ENCODE measurements at places on chromosomes 1 and 21. TPM values are rescaled to one million over a fixed set of nuclear protein-coding genes. Genes with fewer than 3 reads are reported as not detected.

The GBP1 gene
- total RNA-seq: 20.8 TPM

GRCh38 chr21:32459972-32460371, 47.5 kb downstream of the EVA1C start:
- DNase-seq: no peak

DNA sequence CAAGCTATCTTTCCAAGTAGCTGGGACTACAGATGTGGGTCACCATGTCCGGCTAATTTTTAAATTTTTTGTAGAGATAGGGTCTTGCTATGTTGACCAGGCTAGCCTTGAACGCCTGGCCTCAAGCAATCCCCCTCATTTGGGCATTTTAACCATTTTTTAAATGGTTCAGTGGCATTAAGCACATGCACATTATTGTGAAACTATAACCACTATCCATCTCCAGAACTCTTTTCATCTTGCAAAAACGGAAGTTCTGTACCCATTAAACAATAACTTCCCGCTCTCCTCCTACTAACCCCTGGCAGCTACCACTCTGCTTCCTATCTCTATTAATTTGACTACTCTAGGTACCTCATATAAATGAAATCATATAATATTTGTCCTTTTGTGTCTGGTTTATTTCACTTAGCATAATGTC, 4.8 kb upstream of the IL6R start:
- DNase-seq: no peak

The AMY1C gene
- not detected for total RNA-seq

DNA sequence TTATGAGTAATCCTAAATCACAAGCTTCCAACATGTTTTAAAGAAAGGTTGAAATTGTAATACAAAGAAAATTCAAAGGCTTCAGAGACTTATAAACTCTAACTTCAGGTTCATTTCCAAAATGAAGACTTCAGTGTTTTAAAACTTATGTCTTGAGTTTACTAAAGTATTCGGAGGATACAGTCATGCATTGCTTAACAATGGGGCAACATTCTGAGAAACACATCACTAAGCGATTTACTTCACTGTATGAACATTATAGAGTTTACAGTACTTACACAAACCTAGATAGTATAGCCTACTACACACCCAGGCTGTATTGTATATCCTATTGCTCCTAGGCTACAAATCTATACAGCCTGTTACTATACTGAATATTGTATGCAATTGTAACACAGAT, 38.3 kb downstream of the CEP170 start:
- no peak for DNase-seq

- DNase-seq: no peak
Measured at GRCh38 chr1:201400852-201401230, 1.7 kb upstream of the LAD1 start.

The RNF186 gene
- total RNA-seq: not detected

DNA sequence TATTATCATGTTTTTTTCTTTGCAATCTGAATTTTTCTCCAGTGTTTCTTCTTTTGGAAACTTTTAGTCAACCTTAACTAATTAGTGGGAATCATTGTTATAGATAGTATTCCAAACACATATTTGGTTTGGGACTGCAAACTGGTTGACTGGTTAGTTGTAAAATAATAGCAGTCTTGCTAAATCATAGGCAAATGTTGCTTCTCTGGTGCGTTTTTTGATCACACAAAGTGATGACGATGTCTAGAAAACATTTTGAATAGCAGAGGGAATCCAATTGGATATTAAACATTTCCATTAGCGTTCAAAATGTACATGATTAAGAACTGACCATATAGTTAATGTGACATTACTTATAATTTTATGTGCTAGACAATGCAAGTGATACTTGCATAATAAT, 4.5 kb downstream of the DNAJB4 start:
- DNase-seq: no peak

DNA sequence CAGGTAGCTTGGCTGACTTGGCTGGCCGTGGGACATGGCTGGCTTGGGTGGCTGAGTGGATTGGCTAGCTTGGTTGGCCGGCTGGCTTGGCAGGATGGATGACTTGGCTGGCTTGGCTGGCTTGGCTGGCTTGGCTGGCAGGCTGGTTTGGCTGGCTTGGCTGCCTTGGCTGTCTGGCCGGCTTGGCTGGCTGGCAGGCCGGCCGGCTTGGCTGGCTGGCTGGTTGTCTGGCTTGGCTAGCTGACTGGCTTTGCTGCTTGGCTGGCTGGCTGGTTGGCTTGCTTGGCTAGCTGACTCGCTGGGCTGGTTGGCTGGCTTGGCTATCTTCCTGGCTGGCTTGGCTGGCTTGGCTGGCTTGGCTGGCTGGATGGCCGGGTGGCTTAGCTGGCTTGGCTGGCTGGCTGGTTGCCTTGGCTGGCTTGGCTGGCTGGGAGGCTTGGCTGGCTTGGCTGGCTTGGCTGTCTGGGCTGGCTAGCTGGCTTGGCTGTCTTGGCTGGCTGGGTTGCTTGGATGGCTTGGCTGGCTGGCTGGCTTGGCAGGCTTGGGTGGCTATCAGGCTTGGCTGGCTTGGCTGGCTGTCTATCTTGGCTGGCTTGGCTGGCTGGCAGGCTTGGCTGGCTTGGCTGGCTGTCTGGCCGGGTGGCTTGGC, 129.7 kb upstream of the FAM72C start:
- peak; percentile 50 for DNase-seq

- DNase-seq: no peak
Measured at GRCh38 chr1:53435151-53435550, 24.0 kb upstream of the DMRTB1 start.

GRCh38 chr1:91925644-91926435, 23.4 kb upstream of the BRDT start:
- DNase-seq: no peak

GRCh38 chr1:50996083-50996482, 26.0 kb downstream of the CDKN2C start:
- DNase-seq: no peak

DNA sequence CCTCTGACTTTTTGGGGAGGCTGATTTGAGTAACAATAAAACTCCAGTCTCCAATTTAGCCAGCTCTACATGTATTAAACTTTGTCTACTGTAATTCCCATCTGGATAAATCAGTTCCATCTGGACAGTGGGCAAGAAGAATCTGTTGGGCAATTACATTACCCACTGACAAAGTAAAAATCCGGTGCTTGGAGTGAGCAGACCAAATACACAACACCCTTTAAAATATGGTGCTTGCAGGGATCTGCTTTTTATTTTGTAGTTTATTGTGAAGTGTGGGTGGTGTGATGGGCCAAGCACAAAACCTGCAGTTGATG, 8.9 kb upstream of the CD55 start:
- DNase-seq: no peak

DNA sequence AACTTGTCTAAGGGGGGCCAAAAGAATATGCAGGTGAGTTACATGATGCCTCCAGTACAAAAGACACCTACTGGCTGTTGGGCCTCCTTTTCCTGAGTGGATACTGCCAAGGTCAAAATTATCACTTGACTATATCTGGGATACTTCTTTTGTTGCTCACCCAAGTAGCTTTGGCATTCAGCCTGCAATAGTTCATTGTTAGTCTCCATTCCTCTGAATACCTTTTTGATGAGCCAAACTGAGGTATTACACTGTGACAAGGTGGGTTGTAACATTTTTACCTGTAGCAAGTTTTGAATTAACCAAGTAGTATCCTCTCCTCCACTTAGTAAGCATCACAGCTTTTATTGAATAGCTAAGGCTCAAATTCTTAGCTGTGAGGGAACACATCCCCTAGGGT, 408.0 kb downstream of the LRRIQ3 start:
- no peak for DNase-seq

- no peak for DNase-seq
Measured at GRCh38 chr1:90007979-90008404, 13.1 kb downstream of the ZNF326 start.

- no peak for DNase-seq
Measured at GRCh38 chr1:170731566-170732251, 67.8 kb downstream of the PRRX1 start.

DNA sequence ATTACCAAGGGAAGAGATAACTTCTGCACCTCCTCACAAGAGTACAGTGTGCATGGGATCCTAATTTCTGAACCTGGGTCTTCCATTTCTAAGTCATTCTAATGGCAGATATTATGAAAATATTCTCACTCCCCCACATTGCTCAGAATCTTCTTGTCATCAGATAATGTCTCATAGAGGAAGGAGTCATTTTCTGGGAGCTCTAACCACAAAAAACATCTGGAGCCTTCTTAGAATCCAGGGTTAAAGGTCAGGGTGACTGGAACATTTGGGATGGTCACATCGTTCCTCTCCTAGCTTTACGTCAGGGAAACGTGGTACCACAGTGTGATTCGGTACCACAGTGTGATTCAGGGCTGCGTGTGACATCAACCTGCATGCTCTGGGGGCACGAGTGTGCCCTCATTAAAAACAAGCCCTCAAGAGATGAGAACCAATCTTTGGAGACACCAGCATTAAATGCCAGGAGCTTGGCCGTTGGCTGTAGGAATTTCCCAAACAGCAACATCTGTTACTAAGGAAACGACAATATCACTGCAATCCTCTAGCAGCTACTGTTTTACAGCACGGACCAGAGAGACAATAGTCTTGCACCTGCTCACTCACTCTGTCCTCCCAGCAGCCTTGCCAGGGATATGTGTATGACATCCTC, 179.1 kb downstream of the PSMG1 start:
- DNase-seq: no peak

The TSEN15 gene
- 14.8 TPM for total RNA-seq

DNA sequence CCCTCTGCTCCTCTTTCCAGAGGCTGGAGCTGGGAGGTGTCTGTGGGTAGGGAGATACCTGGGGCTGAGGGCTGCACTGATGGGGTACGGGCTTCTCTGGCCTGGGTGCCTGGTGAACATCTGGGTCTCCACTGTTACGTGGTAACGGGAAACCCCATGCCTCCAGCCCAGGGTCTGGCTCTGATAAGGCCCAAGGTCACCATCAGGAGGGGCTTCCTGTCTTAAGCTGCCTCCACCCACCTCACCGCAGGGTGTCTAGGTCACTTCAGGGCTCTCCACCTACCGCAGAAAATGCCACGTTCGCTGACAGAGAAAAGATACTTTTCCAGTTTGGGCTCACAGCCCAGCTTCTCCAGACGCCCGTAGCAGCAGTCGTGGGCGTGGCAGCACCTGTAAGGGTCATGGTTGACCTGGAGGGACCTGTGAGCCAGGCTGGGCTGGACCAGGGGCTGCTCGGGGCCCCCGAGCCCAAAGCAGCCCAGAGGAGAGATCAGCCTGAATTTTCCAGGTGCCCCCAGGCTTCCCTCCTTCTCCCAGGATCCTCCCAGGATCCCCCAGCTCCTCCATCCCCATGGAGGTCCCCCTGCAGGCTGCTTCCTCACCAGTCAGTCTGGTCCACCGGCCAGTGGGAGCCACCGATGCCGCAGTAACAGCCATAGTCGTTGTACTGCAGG, 1.3 kb downstream of the PLA2G2E start:
- DNase-seq: no peak

- no peak for DNase-seq
Measured at GRCh38 chr1:153506831-153507413, 28.9 kb downstream of the S100A6 start.

DNA sequence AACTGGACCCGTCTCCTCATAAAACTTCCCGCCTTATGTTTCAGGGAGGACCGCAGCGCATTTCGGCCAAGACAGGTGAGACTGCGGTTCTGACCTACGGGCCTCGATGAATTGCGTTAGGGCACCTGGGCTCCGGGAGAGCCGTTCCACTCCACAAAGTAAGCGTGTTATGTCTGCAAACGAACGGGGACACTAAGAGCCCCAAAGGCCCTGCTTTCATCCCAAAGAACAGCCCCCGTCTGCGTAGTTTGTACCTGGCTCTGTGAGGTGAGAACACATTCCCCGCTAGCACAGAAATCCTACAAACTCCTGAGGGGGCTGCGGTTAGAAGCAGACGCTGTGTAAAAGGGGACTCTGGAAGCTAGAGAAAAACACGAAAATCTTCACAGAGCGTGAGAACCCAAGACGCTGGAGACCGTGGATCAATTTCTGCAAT, 41.6 kb upstream of the PPIAL4F start:
- DNase-seq: no peak

DNA sequence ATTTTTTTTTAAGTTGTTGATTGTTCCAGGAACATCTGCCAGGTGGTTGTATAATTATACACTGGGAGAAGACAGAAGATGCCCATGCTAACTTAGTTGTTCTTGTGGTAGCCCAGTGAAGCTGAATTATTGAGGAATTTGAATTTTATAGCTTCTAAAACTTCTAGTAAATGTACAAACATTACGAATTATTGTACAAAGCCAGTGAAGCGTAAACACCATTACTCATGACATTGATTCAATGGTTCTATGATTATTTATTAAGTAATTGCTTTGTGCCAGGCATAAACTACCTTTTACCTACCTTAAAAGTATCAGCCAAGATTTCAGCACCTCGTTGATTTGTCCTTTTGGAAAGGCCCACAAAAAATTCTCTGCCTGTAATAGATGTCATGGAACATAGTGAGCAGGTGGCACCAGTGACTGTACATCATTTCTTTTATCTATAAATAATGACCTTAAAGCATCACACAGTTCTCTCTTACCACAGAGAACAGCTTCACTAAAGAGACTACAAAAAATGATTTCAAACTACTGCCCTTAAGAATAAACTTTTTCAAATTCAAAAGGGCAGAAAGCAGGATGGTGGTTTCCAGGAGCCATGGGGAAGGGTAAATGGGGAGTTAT, 74.9 kb upstream of the BCL10 start:
- DNase-seq: no peak

DNA sequence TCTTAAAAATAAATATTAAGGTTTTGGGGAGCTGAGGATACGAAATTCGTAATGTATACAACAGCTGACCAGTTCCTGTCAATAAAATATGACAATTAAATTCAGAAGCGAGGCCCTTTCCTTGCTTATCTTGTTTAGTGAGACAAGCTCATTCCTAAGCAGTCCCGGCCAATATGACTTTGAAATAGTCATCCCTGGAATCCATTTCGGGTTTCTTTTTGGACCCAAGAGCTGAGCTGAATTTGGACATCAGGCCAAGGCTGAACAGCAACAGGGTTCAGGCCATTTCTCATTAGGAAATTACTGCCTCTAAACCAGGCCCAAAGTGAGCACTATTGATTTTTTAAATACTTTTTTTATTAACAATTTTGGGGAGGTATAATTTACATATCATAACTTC, 17.3 kb upstream of the FMN2 start:
- no peak for DNase-seq

DNA sequence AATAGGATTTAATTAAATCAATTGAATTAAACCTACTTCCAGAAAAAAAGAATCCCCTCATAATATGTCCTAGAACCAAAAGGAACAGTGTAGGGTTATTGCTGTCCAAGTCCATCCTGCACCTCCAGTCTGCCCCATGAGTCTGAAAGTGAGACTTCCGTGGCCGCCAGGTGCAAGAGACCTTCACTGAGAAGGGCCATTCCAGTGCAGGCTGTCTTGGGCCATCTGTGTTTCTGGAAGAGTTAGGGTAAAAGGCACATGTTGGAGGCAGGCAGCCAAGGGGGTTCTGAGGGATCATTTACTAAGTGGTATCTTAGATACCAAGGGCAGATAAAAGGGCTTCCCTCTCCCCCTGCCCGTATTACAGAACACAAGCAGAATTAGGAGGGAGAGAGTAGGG, 31.0 kb downstream of the UBE2T start:
- DNase-seq: no peak

The KIAA0040 gene
- total RNA-seq: 9.6 TPM

Measured in CD8-positive, alpha-beta T cell (primary cell).